ENCODE measurements at places on chromosomes 11 and 22. TPM values are rescaled to one million over a fixed set of nuclear protein-coding genes. Genes with fewer than 3 reads are reported as not detected.

The ZBTB3 gene
- total RNA-seq = 6.9 TPM

The APOA1 gene
- 0.09 TPM for total RNA-seq

The BRSK2 gene
- 0.18 TPM for total RNA-seq

The RIMBP3B gene
- not detected for total RNA-seq

The ANO1 gene
- total RNA-seq = 0.09 TPM

The GP1BB gene
- 0.54 TPM for total RNA-seq

The ANO5 gene
- 1.2 TPM for total RNA-seq

The TTLL1 gene
- 10.9 TPM for total RNA-seq
